ENCODE measurements at places on chromosomes 12 and 14. TPM values are rescaled to one million over a fixed set of nuclear protein-coding genes. Genes with fewer than 3 reads are reported as not detected.

The DAO gene
- not detected for total RNA-seq

The KLRC3 gene
- not detected for total RNA-seq

The SPTSSA gene
- 10.4 TPM for total RNA-seq

The SPIC gene
- total RNA-seq = not detected

The DCAF5 gene
- 16.3 TPM for total RNA-seq

The POTEM gene
- total RNA-seq = not detected

The DDHD1 gene
- 18.9 TPM for total RNA-seq

The CCDC175 gene
- total RNA-seq = not detected

The CLEC2B gene
- total RNA-seq = 15.1 TPM

The RTL1 gene
- total RNA-seq = not detected

The KRT79 gene
- total RNA-seq = not detected

The TIGAR gene
- total RNA-seq = 12.4 TPM

The KRT1 gene
- total RNA-seq = not detected

The DCAF4 gene
- 25.7 TPM for total RNA-seq

The GPR65 gene
- total RNA-seq = 0.28 TPM

The NUAK1 gene
- total RNA-seq = 28.5 TPM

The STON2 gene
- total RNA-seq = 0.85 TPM

The PPP1R1A gene
- not detected for total RNA-seq

The CARMIL3 gene
- not detected for total RNA-seq

The MMP17 gene
- total RNA-seq = 8.5 TPM

The KLRK1 gene
- total RNA-seq = not detected

The TAS2R7 gene
- not detected for total RNA-seq

The ADAMTS20 gene
- total RNA-seq = not detected

The LGR5 gene
- total RNA-seq = 1.7 TPM

The PMCH gene
- not detected for total RNA-seq

The AMHR2 gene
- not detected for total RNA-seq

The CLBA1 gene
- total RNA-seq = 4.6 TPM

The CNTN1 gene
- 1.7 TPM for total RNA-seq

The DEPDC4 gene
- total RNA-seq = 1.7 TPM

The PDE6H gene
- total RNA-seq = not detected

The GLT1D1 gene
- total RNA-seq = not detected

The HHIPL1 gene
- 9.3 TPM for total RNA-seq

The TEX52 gene
- not detected for total RNA-seq

The PDE3A gene
- total RNA-seq = 23.1 TPM

The FITM1 gene
- total RNA-seq = not detected

The NFE2 gene
- total RNA-seq = not detected

The ZNF891 gene
- 1.1 TPM for total RNA-seq

The OTX2 gene
- not detected for total RNA-seq

The GYS2 gene
- total RNA-seq = not detected

The FAM186B gene
- 0.28 TPM for total RNA-seq

The MYO1H gene
- not detected for total RNA-seq

The PRKD1 gene
- total RNA-seq = 21.7 TPM

The RBP5 gene
- total RNA-seq = not detected

The CCER1 gene
- total RNA-seq = not detected

The CAPZA3 gene
- total RNA-seq = not detected

The LMNTD1 gene
- total RNA-seq = 0.38 TPM

The CFAP54 gene
- 4.2 TPM for total RNA-seq

The CDK17 gene
- 68.8 TPM for total RNA-seq

The DNAI7 gene
- total RNA-seq = 0.28 TPM

The CCNT1 gene
- 31.4 TPM for total RNA-seq
